Germinal center (tissue), 1 donor: ENCODE measurements at places on chromosomes 6 and 20.
A peak's percentile ranks its signal among the peaks of the same experiment; 100 is the strongest.

- no peak for DNase-seq
These were observed 5.9 kb upstream of the VSTM2L start for GRCh38 chr20:37896932-37897548.

DNA sequence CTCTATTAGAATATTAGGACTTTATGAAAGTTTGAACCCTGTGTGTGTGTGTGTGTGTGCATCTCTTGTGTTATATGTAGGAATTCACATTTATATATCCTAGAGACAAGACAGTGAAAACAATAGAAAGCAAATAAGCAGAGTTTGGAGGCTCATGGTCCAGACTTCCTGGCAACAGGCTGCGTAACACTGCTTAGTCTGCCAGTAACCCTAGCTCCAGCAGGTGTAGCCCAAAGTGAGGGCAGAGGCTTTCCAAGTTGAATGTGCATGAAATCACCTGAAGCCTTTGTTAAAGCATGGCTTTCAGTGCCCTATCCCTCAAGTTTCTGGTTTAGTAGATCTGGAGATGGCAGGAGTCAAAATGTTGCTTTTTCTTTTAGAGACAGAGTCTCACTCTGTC lies 569.9 kb downstream of the KIF16B start:
- no peak for DNase-seq

GRCh38 chr20:36941401-36941835 lies 10.1 kb downstream of the SAMHD1 start:
- DNase-seq, result no peak

- DNase-seq, result no peak
These were observed 89.8 kb downstream of the EYA2 start for GRCh38 chr20:46984405-46984804.

GRCh38 chr6:158485431-158485830 lies 74.5 kb upstream of the TMEM181 start:
- no peak for DNase-seq

DNA sequence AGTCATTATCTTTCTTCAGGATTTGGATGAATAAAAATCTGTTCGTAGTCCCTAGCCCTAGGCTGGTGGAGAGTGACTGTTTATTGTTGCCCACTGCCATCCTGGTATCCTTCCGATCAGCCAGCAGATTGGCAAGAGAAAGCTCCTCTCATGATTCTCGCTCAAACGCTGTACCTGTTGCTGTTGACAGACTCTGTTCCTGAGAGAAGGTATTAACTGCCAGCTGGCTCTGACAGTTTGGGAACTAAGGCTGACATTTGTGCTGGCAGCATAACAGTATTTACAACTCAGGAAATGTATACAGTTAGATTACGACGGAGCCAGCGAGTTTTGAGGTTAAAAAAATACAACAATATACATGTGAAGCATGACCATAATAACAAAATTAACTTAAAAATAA lies 674.5 kb downstream of the PRKN start:
- no peak for DNase-seq

DNA sequence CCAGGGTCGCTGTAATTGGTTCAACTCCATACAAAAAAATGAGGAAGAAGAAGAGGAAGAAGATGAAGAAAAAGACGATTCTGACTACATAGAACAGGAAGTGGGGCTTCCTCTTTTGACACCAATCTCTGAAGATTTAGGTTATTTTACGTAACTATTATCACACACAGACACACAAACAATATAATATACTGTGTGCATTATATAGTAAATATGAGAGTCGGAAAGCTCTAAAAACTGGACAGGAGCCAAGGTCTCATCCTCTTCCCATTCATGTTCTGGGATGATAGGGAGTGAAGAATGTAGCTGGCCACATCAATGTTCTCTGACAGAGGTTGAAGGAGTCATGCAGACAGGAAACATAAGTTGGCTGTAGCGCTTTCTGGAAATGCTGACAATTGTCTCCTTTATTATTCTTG lies 13.3 kb downstream of the RSPH4A start:
- no peak for DNase-seq

DNA sequence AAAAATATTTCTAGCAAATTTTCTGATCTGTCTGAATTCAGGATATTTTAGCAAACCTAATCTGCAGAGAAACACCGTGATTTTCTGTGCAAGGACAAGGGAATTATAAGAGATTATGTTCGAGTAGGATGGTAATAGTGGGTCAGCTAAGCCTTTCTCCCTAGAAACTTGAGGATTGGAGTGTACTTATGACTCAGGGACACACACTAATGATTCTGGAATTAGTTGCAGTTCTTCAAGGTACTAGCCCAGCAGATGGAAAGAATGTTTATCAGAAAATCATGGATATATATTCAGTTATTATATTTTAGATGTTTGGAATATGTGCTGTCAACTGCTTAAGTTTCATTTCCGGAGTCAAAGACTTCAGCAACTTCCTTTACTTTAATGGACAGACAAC lies 177.1 kb upstream of the MAP3K7 start:
- no peak for DNase-seq

GRCh38 chr6:14996892-14997291 lies 249.0 kb upstream of the JARID2 start:
- no peak for DNase-seq

GRCh38 chr6:157560691-157561413 lies 179.9 kb downstream of the ZDHHC14 start:
- peak; percentile 46 for DNase-seq

GRCh38 chr6:89154131-89154530 lies 8.3 kb downstream of the PM20D2 start:
- DNase-seq, result no peak

DNA sequence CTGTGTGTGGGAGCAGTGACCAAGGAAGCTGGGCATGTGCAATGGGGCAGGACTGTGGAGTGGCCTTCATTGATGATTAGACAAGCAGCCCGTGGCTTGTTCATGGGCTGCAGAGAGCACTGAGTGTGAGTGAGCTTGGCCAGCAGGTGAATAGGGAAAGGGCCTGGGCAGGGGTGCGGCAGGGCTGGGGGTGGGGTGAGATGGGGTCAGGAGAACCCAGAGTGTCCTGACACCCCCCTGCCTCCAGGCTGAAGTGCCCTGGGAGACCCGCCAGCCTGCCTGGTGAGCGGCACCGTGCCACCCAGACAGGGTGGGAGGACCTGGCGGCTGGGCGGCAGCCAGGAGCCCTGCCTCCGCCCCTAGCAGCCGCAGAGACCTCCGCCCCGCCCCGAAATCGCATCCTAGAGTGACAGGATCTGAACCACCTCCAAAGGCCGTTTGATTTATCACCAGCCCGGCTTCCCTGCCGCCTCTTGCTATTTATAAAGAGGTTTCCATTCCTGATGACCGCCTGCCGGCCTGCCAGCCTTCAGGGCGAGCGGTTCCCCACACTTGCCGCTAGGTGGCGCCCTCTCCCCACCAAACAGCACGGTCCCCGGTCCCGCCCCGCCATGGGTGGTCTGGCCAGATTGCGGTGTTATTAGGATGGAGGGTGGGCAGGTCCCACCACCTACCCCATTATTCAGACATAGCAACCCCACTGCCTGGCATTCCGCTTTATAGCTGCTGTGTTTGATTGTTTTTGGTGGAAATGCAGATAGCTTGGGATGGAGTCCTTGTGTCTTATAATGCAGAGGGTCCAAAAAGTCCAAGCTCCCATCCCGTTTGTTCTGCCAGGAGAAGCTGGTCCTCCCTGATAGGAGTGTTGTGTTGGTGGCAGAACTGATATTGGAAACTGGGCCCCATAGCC lies 3.5 kb downstream of the MYLK2 start:
- DNase-seq, result peak; percentile 87

DNA sequence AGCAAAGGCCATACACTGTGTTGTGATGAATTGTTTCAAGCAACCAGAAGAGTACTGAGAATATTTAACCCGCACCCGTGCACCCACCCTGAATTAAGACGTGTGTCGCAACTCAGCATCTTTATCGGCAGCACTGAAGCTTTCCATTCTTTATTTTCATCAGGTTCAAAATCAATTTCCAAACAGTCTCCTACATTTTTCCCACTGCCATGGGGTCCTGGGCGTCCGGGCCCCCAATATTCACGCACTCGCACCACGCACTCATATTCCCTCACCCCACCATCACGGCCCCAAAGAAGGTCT lies 1.8 kb downstream of the LTB start:
- DNase-seq, result no peak

GRCh38 chr6:43907312-43907711 lies 137.3 kb downstream of the VEGFA start:
- no peak for DNase-seq

DNA sequence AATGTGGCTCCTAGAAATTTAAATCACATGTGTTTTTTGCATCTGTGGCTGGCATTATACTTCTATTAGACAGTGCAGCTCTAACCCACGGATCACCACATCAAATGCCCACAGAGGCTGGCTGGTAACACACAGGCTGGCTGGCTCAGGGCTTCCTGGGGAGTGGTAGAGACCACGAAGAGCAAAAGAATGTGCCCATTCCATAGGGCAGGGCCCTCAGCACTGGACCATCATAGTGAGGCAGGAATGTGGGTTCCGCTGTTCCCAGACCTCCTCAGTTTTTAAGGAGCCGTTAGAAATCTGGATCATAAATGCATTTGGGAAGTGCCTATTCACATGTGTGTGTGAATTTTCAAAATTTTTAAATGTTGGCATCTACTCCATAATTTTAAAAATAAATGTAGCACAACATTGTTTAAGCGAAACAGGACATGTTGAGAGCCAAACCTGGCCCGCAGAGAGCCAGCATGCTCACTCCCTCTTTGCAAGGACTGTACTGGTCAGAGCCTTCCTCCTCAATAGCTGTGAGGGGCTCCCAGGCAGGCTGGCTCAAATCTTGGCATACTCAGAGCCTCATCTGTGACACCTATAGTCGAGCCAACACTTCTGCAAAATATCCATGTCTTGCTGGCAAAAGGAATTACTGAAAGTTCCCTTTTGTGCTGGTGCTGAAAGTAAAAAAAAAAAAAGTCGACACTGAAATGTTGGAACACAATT lies 190.5 kb downstream of the FNDC1 start:
- DNase-seq, result no peak

- DNase-seq, result no peak
These were observed 158.5 kb downstream of the PHACTR1 start for GRCh38 chr6:12875051-12875450.

DNA sequence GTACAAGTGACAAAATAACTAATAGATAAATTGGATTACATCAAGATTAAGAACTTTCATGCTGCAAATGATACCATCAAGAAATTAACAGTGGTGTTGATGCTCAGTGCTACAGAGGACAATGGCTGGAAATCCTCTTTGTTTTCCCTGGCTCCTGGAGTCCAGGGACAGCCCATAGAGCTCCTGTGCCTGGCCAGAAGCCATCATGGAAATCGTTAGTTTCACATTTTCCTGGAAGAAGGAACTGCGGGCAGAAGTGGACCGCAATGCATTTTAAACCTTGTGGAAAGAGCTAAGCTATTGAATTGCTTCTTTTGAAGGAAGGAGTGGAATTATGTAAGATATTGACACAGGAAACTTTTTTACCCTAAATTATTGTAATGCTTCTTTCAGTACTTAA lies 276.0 kb downstream of the GJA1 start:
- no peak for DNase-seq
